ENCODE measurements at places on chromosomes 7 and 10. TPM values are rescaled to one million over a fixed set of nuclear protein-coding genes. Genes with fewer than 3 reads are reported as not detected.

Gene PON3
- 1.8 TPM for polyA plus RNA-seq

GRCh38 chr10:17212802-17213221, 11.3 kb upstream of the TRDMT1 start:
- no peak for DNase-seq

GRCh38 chr7:130180571-130181262, 24.5 kb downstream of the TMEM209 start:
- no peak for DNase-seq

Gene C7orf57
- polyA plus RNA-seq: not detected

- DNase-seq: no peak
These were observed 643.4 kb downstream of the DNAJB9 start for GRCh38 chr7:109213081-109213480.

DNA sequence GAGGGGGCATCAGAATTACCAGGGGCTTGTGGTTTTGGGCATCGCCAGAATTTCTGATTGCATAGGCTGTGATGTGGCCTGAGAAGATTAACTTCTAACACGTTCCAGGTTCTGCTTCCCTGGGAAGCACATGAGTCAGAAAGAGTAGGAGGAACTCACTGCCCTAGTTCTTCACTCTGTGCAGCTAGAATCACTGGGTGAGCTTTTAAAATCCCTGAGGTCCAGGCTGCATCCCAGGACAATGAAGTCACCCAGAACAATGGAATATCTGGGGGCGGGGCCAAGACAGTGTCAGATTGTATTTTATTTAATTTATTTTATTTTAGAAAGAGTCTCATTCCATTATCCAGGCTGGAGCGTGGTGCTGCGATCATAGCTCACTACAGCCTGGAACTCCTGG, 636.5 kb downstream of the CALN1 start:
- DNase-seq: no peak

Gene ATOH7
- 0.05 TPM for polyA plus RNA-seq
